ENCODE measurements at places on chromosomes 1 and 21.
A peak's percentile ranks its signal among the peaks of the same experiment; 100 is the strongest.

- no peak for DNase-seq
Measured at GRCh38 chr1:148318123-148318903, 164.8 kb downstream of the PPIAL4G start.

GRCh38 chr1:87915771-87916170 is 587.1 kb downstream of the LMO4 start:
- DNase-seq = no peak

DNA sequence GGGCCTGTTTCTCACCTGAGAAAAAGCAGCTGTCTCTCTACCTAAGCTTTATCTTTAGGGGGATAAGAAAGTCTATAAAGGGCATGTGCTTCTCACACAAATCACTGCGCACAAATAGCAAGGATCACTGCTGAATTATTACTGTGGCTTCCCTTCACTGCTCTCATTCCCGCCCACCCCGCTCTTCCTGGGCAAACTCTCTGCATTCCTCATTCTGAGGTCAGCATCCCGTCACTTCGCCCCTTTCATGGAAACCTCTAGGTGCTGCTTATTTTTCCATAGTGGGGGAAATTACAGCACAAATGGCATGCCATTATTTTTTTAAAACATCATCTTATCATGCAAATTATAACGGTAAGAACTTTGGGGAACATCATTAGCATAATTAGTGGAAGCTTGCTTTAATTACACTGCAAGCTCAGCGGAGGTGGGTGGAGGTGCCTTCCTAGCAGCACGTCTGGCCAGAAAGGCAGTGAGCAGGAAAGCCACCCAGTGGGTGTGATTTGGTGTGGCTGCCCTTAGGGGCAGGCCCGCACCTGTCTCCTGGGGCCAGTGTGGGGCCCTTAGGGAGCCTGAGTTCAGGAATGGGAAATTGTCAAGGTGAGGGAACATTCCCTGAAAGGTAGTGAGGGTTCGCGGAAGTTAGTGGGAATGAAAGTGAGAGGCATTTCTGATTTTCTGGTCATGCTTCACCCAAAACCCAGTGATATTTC is 105.9 kb downstream of the LAMC2 start:
- DNase-seq = peak; percentile 58

DNA sequence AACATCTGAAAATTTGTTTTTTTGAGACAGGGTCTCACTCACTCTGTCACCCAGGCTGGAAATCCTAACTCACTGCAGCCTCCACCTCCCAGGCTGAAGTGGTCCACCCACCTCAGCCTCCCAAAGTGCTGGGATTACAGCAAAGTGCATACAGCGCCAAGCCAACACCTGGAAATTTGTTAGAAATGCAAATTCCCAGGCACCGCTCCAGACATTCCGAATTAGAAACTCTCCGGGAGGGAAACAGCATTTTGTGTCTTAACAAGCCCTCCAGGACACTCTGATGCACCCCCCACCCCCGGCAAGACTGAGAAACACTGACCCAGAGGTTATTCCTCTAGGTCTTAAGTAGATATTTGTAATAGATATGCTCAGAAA is 49.1 kb downstream of the ARID4B start:
- DNase-seq = no peak

- DNase-seq = no peak
Measured at GRCh38 chr1:80926531-80926930, 874.2 kb upstream of the ADGRL2 start.

GRCh38 chr1:155196103-155196892 is 11.4 kb downstream of the THBS3 start:
- no peak for DNase-seq

GRCh38 chr1:30658014-30658336 is 65.4 kb downstream of the MATN1 start:
- DNase-seq = no peak

DNA sequence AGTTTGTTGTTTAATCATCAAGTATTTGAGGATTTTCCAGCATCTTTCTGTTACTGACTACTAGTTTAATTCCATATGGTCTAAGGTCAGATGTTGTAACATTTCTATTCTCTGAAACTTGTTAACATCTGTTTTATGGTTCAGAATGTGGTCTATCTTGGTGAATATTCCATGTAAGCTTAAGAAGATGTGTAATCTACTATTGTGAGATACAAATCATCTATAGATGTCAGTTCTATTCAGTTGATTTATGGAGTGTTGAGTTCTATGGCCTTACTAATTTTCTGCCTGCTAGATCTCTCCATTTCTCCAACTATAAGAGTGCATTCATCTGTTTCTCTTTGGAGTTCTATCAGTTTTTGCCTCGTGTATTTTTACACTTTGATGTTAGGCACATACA is 31.5 kb downstream of the WARS2 start:
- no peak for DNase-seq

GRCh38 chr1:85607126-85607920 is 26.8 kb downstream of the CCN1 start:
- peak; percentile 100 for DNase-seq

DNA sequence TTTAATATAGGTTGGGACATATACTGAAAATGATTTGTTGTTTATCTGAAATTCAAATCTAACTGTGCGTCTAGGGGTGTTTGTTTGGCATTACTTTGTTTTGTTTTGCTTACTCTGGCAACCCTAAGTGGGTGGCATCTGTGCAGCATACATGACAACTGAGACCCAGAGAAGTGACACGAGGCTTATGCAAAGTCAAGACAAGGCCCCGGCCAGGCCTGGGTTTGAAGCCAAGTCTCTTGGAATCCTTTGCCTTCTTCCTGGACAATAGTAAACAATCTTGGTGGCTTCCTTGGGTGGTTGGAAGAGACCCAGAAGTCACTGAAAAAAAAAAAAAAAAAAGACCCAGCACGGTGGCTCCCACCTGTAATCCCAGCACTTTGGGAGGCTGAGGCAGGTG is 197.6 kb upstream of the TMEM51 start:
- DNase-seq = no peak

DNA sequence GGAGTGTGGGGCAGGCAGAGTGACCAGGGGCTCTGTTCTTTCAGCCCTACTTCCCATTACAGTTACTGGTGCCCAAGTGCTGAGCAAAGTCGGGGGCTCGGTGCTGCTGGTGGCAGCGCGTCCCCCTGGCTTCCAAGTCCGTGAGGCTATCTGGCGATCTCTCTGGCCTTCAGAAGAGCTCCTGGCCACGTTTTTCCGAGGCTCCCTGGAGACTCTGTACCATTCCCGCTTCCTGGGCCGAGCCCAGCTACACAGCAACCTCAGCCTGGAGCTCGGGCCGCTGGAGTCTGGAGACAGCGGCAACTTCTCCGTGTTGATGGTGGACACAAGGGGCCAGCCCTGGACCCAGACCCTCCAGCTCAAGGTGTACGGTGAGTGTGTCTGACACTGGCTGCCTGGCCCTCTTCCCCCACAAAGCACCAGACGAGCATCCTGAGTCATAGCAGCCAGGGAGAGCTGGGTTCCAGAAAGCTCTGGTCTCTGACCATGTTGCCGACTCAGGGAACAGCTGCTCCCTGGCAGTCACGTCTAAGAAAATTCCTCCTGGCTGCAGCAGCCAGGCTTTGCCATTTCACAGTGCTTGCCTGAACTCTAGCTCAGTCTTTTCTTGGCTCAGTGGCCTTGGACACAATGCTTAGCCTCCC is 3.3 kb downstream of the SLAMF8 start:
- no peak for DNase-seq

GRCh38 chr1:241677201-241677600 is 25.1 kb downstream of the WDR64 start:
- DNase-seq = no peak

DNA sequence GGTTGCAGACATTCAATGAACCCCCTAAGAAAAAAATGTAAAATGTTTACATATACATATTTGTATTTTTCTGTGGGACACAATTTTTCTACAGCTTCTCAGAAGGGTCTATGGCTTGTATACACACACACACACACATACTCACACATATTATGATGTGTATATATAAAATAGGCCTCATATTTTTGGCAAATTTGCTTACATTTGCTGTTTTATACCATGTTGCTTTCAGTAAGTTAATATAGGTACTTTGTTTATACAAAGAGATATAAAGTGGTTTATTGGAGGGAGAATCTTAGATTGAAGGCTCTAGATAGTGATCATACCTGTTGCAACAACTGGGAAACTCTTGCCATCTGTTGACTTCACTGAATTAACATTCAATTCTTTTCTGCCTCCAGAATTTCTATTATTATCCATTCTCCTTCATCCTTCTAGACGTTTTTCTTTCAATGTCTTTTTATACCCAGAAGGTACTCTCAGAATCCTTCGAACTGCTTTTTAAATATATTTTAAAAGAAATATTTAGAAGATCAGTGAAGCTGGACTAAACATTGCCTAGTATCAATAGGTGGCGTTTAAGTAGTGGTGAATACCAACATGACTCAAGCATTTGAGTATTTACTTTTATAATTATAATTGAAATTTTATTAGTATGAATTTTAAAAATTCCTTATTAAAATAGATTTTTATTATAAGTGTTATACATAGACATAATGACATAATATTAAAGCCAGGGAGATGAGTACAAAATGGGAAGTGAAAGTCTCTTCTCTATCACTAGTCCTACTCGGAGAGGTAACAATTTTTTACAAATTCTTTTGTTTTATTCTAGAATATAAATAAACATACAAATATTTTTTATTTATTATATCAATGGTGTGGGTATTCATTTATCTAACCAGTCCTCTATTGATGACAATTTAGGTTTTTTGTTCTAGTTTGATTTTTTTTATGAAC is 10.2 kb downstream of the CD55 start:
- no peak for DNase-seq

GRCh38 chr21:45839274-45839673 is 142.3 kb upstream of the COL6A1 start:
- peak; percentile 7 for DNase-seq

GRCh38 chr1:182723200-182723599 is 38.8 kb upstream of the RGS8 start:
- DNase-seq = no peak

- no peak for DNase-seq
Measured at GRCh38 chr1:87196110-87196827, 132.4 kb upstream of the LMO4 start.

- no peak for DNase-seq
Measured at GRCh38 chr21:43866659-43867331, 1.8 kb downstream of the AGPAT3 start.

GRCh38 chr1:155206891-155207805 is 549 bp downstream of the THBS3 start:
- DNase-seq = peak; percentile 74

GRCh38 chr1:204080163-204080903 is 7.4 kb downstream of the SOX13 start:
- DNase-seq = peak; percentile 94

DNA sequence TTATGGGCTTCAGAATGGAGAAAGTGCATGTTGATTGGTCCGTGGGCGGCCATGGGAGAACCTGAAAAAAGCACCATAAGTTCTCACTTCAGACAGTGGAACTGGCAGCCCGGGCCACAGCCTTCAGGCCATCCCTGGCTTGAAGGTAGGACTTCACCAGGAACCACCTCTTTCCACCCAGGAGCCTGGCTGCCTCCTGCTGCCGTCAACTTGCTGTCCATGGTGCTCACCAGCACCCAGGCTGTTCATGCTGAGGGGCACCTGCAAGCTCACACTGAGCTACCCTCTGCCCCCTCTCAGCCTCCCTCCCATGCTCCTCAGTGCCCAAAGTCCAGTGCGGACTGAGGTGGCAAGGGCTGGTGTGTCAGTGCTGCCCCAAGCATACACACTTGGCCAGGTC is 12.9 kb upstream of the FNBP1L start:
- no peak for DNase-seq

DNA sequence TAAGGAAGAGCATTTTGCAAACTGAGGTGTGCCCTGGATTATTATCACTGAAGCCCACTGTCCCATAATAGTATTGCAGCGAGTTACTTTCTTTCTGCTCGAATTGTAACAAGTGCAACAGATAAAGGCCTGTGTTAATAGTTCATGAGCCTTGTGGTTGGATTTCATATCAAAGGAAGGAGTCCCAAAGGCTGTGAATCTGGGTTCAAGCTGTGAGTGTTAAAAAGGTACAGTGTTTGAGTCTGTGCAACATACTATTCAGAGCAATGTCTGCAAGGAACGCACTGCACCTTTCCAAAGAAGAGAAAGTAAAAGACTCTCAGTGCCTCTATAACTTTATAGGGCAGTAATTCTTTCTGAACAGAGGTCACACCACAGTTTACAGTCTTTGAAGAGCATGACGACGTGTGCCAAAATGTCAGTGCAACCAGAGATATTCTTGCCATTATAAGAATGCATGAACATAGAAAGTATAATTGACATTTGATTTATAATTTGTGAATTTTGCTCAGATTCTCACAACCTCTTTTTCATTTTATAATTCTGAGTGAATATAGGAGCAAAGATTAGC is 79.1 kb downstream of the CDC7 start:
- DNase-seq = no peak

DNA sequence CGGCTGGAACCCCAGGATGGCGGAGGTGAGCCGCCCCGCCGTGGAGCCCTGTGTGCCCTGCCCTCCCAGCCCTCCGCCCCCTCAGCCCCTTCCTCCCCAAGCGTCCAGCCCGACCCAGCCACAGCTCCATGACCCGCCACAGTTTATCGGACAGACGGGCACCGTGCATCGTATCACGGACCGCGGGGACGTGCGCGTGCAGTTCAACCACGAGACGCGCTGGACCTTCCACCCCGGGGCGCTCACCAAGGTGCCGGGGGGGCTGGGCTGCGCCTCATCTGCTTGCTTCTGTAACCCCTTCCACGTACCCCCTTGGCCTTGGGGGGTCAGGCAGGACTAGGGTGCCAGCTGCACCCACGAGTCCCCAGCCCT is 6.6 kb upstream of the MMP23B start:
- DNase-seq = no peak

GRCh38 chr1:86705665-86705985 is 1.2 kb downstream of the SH3GLB1 start:
- peak; percentile 27 for DNase-seq

- DNase-seq = no peak
Measured at GRCh38 chr1:168672278-168672677, 56.7 kb downstream of the DPT start.

DNA sequence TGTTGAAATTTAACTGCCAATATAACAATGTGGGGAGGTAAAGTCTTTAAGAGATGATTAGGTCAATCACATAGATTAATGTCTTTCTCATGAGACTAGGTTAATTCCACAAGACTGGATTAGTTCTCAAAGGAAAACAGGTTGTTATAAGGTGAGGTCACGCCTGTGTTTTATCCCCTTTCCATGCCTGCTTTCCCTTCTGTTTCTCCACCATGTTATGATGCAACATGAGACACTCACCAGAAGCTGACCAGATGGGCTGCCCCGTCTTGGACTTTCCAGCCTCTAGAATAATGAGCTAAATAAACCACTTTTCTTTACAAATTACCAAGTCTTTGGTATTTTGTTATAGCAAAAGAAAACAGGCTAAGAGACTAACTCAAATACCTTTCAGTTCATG is 70.8 kb downstream of the DDAH1 start:
- no peak for DNase-seq

- peak; percentile 40 for DNase-seq
Measured at GRCh38 chr1:171988243-171988885, 147.1 kb downstream of the DNM3 start.

GRCh38 chr1:65526049-65526556 is 105.6 kb downstream of the LEPR start:
- no peak for DNase-seq

GRCh38 chr21:14251336-14251735 is 35.4 kb downstream of the RBM11 start:
- DNase-seq = no peak
